ENCODE measurements at places on chromosomes 13 and 19.

DNA sequence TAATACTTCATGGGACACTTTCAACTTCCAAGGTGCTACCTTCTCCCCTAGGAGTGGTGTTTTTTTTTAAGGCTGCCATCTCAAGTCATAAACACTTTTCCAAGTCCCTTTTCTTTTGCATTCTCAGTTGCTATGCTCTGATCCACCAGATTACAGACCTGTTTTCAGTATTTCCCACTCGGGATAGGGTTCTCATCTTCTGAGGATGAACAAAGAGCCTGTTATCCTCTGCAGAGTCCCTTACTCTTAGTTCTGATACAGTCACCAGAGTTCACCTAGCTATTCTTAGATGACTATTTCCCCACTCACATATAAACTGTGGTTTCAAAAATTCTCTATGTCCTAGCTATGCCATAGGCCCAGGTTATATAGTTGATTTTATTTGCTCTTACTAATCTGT is 15.9 kb downstream of the ZDHHC20 start:
- no peak for DNase-seq

DNA sequence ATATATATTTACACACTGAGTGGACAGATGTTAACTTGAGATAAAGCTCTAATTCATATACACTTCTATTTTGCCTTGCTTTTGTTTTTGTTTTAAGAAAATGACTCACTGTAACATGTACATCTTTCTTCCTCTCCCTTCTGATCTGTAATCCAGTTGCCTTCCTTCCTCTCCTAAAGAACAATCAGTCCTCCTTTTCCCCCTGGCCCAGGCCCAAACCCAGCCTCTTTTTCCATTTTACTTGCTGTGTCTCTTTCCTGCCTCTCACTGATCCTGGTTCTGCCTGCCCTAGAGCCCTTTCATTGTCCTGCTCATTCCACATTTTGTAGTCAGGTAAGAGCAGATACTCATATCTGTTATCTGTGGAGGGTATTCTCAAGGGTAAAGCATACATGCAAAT is 50.8 kb downstream of the ZAR1L start:
- DNase-seq, result no peak

- DNase-seq, result no peak
Observed at GRCh38 chr13:112182846-112183531, 116.0 kb downstream of the SOX1 start.

- no peak for DNase-seq
Observed at GRCh38 chr19:722553-723101, 13.9 kb downstream of the PALM start.

- DNase-seq, result no peak
Observed at GRCh38 chr19:53580871-53581835, 43.2 kb downstream of the ZNF331 start.

GRCh38 chr19:58581227-58582141 is 8.3 kb upstream of the MZF1 start:
- DNase-seq, result peak; percentile 83

DNA sequence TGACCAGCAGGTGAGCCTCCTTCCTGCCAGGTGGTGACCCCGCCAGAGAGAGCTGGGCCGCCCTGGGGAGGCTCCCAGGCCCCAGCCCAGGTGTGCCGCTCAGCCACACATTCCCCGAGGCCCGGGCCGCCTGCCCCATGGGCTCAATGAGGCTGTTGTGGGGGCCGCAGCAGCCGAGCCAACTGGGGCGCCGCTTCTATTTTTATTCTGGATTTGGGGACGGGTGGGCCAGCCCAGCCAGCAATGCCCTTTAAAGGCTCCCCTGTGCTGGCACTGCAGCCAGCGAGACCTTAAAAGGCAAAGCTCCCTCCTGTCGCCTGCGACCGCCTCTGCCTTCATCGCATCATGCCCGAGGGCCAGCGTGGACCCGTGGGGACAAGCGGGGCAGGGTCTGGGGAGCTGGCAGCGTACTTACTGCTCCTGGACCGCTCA is 17.7 kb upstream of the CRTC1 start:
- no peak for DNase-seq

DNA sequence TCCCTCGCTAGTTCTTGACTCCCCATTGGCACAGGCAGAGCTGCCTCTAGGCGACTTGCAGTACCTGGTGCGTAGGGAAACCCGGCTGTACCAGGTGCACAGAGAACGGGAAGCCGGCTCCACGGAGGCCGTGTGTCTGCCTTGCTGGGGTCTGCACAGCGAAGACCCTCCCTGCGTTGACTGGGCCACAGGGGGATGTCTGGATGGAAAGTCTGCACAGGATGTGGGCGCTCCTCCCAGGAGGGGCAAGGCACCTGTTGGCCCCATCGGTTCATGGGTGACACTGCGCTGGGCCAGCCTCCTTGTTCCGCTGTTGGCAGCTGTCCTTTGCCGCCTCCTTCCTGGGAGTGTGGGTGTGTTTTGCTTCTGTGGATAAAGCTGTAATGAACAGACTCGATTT is 138.3 kb downstream of the TEX29 start:
- DNase-seq, result no peak

- DNase-seq, result no peak
Observed at GRCh38 chr13:87709947-87710346, 38.8 kb downstream of the SLITRK5 start.
